ENCODE measurements at places on chromosomes 16 and 17.

DNA sequence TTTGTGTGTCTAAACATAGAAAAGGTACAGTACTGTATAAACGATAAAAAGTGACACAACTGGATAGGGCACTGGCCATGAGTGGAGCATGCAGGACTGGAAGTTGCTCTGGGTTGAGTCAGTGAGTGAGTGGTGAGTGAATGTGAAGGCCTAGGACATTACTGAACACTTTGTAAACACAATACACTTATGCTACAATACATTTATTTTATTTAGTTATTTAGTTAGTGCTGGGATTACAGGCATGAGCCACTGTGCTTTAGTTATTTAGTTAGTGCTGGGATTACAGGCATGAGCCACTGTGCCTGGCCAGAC lies 4.6 kb downstream of the CFAP20 start:
- no peak for DNase-seq

DNA sequence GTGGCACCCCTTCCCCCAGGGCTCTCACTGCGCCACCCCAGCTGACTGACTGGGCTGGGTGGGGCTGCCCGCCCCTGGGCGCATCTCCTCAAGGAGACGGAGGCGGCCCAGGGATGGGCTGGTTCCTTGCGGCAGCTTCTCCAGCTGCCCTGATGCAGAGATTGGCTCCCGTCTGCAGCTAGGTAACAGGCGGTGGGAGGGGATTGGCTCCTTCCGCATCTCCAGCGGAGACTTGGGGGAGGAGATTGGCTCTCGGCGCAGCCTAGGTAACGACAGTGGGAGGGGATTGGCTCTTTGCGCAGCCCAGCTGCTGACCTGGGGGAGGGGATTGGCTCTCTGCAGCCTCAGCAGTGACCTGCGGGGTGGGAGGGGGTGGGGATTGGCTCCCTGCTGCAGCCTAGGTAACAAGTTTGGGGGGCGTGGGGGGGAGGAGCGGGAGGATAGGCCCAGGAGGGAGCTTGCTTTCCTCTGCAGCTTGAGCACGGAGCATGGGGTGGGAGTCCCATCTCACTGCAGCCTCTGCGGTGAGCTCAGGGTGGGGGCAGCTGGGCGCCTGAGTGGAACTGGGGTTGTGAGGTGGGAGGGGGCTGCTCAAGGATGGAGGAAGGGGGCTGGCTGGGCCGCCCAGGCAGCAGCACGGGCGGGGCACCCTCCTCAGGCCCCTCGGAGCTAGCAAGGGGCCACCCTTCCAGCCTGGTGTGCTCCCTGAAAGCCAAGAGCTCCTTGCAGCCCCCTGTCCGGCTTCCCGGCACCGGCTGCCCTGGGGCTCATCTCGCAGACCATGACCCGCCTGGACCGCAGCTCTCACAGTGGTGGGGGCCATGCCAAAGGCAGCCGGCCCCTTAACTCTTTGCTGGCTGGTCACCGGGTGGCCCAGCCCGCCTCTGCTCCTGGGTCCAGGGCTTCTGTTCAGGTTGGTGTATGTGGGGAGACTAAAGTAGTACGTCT lies 6.4 kb downstream of the NFE2L1 start:
- no peak for DNase-seq

- no peak for DNase-seq
These were observed 220.2 kb upstream of the CDH8 start for GRCh38 chr16:62256406-62256805.

DNA sequence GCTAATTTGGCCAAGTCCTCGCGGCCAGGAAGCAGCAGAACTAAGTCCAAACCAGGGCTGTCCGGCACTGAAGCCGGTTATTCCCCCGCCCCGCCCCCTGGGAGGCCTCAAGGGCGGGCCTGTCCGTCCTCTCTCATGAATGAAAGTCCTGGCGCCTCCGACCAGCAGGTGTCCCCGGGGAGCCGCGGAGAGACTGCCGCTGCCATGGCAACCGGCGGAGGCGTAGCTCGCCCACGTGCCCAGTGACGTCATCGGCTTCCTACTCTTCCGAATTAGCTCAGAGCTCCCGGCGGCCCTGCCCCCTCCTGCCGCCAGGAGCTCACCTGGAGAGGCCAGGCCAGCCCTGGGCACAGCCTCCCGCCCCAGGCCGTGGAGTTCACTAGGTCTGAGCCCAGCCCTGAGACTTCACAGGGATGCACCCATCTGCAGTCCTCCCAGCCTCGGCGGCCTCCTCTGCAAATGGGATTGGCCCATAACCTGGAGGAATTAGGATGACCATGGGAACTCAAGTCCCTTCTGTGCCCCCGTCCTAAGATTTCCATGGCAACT lies 1.3 kb downstream of the SPATA2L start:
- DNase-seq: peak; percentile 100

DNA sequence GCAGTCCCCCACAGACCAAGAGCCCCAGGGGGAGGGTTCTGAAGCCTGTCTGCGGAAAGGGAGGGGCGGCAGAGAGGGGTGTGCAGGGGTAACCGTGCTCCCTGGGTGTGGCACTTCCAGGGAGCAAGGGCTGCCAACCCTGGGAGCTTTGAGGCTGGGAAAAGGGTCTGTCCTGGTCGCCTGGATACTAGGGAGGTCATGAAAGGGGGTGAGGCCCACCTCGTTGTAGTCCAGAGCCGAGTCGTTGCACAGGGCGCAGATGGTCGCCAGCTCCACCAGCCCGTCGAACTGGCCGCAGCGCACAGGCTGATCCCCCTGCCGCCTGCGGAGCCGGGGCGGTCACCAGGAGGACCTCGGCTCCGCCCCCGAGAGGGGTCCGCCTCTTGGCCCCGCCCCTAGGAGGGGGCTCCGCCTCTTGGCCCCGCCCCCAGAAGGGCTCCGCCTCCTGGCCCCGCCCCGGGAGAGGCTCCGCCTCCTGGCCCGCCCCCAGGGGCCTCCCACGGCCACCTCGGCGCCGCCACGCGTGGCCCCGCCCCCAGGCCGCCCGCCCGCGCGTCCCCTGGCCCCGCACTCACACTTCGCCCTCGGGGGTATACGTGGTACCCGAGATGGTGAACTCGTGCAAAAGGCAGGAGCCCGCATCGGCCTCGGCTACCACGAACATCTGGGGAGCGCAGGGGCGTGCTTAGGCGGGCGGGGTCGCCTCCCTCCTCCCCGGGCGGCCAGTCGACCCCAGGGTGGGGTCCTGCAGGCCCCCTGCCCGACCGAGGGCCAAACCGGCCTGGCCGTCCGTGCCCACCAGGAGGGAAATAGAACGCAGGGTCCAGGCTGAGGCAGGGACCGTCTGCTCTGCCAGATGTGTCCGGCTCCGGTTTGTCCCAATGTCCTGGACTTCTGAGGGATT lies 19.5 kb downstream of the ATP2A3 start:
- peak; percentile 66 for DNase-seq

GRCh38 chr16:10037751-10038150 lies 144.5 kb downstream of the GRIN2A start:
- no peak for DNase-seq

DNA sequence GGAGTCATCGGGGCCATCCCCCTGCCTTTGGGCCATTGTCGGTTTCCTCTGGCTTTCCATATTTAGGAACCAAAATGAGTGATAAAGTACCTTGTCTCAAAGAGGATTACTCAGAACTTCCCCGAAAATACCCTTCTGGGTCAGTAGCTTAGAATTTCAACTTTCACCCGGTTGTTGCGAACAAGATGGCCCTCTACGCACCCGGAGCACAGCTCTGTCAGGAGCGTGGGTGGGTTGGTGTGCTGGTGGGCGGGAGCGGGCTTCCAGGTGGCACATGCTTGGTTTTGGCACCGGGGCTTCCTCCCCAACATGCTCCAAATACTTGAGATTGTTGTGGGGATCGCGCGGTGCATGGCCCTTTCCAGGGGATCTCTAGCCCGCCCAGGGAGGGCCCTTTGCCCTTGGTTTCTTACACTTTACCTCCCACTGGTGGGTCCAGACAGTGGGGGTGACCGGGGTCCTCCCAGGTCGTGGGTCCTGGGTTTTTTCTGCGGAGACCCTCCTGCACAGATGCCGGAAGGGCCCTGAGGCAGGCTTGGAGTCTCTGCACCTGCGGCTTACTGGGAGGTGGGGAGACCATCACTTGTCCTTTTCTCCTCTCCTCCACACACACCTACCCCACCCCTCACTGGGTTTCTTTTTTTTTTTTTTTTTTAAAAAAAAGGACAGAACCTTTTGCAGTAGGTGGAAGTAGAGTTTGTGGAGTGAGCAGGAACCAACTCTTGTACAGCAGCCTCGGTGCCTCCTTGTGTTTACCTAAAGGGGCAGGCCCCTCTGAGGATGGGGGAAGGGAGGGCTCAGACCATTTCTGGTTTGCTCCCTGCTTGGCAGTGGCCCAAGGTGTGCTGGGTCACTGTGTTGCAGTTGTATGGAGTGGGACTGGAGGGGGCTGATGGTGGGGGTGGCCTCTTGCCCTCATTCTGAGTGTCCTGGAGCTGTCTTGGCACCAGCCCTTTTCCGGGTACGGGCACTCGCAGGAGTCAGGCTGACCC lies 142.1 kb downstream of the SEC14L1 start:
- no peak for DNase-seq

- no peak for DNase-seq
These were observed 39.8 kb upstream of the MMP2 start for GRCh38 chr16:55439101-55439690.

DNA sequence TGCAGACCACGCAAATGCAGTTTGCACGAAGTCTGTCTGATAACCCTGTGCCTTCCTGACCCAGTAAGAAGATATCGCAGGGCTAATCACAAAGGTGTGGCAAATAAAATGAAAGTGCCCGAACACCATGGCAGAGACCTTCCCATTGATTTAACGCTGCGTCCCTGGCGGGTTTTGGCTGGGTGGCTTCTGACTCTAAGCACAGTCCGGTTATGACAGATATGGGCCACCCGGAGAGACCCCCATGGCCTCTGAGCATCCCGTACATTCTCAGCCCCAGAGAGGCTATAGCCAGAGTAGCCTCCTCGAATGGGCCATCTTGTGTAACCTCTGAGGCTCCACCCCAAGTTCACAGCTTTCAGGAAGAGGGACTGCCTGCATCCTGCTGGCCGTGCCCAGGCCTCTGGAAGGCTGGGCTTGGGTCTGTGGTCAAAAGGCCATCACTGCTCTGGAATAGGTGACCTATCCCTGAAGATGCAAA lies 5.5 kb downstream of the FOXC2 start:
- DNase-seq: no peak

DNA sequence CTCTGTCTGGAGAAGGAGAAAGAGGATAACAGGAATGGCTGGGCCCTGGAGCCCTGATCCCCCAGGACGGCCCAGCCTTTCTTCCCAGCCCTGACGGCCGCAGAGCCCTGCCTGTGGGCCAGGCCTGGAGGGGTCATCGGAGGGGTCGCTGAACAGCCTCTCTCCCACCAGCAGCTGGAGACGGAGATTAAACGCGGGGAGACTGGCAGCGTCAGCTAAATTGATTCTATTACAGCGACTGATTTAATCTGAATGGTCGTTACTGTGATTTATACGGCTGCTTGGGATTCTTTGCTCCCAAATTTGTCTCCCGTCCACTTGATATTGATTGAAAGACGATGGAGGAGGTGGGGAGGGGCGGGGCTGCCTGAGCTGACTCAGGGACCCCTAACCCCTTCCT lies 7.1 kb upstream of the CDH15 start:
- DNase-seq: no peak

GRCh38 chr16:7709186-7709585 lies 376.5 kb downstream of the RBFOX1 start:
- DNase-seq: no peak

- no peak for DNase-seq
These were observed 688 bp upstream of the ITGB3 start for GRCh38 chr17:47252766-47253512.

DNA sequence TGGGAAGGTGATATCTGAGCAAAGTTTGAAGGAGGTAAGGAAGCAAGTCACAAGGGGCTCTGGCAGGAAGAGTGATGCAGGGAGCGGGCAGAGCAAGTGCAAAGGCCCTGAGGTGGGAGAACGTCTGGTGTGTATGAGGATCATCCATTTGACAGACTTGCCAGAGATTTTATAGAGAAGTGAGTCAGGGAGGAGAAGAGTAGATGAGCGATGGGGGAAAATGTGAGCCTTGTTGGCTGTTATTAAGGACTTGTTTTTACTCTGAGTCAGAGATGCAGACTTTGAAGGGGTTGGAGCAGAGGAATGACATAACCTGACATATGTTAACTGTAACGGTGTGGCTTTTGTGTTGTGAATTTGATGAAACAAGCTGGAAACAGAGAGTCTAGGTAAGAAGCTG lies 3.5 kb upstream of the CLEC10A start:
- no peak for DNase-seq

- no peak for DNase-seq
These were observed 80.0 kb downstream of the METRNL start for GRCh38 chr17:83159204-83160049.

- DNase-seq: no peak
These were observed 28.2 kb upstream of the RBBP6 start for GRCh38 chr16:24511174-24511573.

GRCh38 chr16:79754501-79754900 lies 154.0 kb upstream of the MAF start:
- DNase-seq: no peak

All from Peyer's patch (tissue), 4 donors.